NCI-H774 (cell line): ENCODE measurements at places on chromosomes 1 and 21.

DNA sequence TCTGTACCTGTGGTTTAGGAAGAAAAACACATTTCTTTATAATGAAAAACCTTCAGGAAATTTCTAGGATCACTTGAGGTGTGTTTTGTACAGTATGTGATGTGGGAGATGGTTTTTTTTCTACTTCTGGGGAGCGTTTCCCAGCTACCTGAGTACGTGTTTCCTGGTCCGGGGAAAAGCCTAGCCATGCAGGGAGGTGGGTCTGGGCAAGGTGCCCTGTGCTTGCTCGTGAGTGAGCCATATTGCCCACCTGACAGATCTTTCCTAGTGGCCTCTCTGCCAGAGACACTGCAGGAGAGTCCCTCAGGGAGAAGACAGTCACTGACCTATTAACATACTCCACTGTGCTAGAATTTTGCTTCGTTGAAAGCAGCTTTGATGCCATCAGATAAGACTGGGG is 41.3 kb downstream of the TRPM2 start:
- no peak for DNase-seq

- no peak for DNase-seq
Observed at GRCh38 chr1:14929547-14930246, 223.8 kb upstream of the TMEM51 start.

- no peak for DNase-seq
Observed at GRCh38 chr1:17875171-17875881, 120.2 kb downstream of the ACTL8 start.

DNA sequence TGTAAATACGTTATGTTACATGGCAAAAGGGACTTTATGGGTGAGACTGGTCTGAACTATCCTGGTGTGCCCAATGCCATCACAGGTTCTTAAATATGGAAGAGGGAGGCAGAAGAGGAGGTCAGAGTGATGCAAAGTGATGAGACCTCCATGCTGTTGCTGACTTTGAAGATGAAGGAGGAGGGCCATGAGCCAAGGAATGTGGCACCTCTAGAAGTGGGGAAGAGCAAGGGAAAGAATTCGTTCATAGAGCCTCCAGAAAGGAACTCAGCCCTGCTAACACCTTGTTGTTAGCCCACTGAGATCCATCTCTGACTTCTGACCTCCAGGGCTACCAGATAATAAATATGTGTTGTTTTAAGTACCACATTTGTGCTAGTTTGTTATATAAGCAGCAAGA is 462.0 kb downstream of the RPS6KC1 start:
- no peak for DNase-seq

DNA sequence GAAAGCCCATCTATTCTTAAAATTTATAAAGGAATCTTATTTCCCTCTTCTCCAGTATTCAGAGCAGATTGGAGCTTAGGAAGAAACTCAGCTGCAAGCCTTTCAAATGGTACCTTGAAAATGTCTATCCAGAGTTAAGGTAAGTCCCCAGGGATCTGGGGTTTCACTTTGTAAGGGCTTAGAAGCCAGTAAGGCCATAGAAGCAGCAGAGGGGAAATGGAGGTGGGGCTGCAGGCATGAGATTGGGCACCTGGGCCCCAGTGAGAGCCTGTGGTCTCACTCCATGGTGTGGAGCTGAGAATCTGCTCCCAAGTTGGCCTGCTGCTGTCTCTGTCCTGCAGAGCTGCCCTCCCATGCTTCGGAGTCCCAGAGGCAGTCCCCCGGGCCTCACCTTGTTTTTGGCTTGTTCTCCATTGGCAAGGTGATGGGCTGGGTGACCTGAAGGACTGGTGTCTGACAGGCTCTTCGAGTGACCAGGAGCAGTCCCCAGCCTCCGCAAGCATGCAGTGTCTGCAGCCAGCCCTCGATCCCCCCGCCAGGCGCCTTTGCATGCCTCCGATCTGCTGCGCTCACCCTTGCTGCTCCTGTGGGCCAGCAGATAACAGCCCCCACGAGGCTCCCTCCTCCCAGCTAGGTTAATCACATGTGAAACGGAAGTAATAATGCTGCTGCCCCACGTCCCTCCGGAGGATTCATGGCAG is 163.1 kb downstream of the PGBD5 start:
- no peak for DNase-seq

- DNase-seq = no peak
Observed at GRCh38 chr1:47013293-47013692, 10.2 kb upstream of the CYP4X1 start.

DNA sequence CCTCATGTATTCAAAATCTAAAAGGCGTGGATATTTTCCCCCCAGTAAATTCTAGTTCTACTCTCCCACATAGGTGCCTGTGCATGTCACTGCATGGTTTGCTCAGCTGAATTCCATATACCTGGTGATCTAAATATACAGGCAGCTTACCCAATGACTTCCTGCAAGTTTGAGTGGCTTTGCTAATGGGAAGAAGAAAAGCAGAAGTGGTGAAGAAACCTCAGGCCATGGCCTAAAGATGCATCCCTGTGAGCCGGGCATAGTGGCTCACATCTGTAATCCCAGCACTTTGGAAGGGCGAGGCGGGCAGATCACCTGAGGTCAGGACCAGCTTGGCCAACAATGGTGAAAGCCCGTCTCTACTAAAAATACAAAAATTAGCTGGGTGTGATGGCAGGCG is 11.5 kb downstream of the SLC44A3 start:
- no peak for DNase-seq

DNA sequence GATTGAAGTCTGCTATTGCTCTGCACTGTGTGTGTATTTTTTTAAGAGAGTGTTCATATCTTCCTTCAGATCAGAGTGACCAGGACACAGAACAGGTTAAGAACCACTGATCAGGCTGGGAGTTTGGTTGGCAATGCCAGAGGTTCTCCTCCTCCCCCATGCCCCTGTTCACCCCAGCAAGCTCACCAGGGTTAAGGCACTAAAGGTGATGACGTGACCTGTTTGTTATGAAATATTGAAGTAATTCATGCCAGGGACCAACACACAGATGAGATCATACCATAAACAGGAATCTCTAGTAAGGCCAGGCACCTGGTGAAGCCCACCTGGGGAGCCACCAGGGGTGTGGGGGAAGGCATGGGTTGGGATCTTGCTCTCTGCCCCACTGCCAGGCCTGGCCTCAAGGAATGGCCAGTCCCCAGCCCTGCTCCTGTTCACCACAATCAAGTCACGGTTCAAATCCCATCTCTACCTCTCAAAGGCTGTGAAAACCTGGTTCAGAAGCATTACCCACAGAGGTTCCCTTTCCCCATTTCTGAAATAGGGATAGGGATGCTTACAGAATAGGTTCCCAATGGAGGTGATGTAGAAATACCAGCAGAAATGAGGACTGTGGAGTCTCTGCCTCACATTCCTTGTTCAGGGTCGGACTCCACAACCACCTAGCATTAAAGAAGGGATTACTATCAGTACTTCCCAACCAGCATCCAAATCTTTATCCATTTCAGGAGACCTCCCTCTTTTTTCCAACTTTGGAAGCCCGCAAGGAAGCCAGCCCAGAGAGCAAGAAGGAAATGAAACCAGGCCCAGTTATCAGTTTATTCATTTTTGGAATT is 2.4 kb downstream of the ID3 start:
- DNase-seq = no peak

DNA sequence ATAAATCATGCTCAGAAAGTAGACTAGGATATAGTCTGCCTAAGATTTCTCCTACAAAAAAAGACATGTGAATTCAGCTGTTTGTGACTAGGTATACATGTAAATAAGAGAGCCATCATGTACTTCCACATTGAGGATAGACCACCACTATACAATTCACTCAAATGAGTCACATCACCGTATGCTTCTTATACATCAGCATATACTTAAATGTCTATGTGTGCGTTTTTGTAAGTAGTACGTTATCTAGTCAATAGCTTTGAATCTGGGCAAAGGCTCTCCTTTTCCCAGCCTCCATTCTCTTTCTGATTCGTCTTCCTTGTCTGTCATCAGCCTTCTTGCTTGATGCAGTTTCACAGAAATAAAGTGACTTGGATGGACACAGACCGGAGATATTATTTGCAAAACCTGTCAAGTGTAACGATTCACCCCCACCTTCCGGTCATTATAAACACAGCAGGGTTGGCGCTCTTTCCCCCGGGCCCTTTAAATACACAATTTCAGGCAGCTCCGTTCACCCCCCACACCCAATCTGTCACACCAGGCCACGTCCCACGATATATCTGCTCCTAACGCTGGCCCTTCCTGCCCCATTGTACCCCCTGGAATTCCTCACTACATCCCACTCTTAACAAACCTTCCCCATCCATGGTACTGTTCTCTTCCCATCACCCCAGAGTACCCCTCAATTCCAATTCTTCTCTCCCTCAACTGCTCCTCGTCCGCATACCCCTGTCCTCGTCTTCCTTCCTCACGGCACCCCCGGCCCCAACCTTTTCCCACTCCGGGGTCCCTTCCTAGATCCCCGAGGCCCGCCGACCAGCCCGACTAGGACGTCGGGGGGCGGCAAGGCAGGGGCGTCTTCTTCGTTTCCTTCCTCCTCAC is 636 bp downstream of the VAMP4 start:
- DNase-seq = peak; percentile 9

- no peak for DNase-seq
Observed at GRCh38 chr1:175268720-175269119, 76.1 kb upstream of the KIAA0040 start.

DNA sequence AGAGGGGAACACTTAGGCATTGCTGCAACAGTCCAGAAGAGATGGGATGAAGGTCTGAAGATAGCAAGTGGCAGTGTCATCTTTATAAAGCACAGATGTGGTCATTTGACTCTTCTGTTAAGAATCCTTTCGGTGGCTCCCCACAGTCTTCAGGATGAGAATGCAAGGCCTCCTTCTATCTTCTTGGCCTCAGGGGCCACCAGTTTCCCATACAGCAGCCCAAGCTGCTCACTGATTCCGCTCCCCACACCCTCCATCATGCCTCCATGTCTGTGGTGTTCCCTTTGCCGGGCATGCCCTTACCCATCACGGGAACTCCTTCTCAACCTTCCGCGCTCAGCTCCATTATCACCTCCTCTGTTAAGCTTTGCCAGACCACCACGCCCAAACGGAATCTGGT is 16.1 kb upstream of the MFSD2A start:
- DNase-seq = no peak

GRCh38 chr1:218585511-218586184 is 240.5 kb downstream of the TGFB2 start:
- no peak for DNase-seq

DNA sequence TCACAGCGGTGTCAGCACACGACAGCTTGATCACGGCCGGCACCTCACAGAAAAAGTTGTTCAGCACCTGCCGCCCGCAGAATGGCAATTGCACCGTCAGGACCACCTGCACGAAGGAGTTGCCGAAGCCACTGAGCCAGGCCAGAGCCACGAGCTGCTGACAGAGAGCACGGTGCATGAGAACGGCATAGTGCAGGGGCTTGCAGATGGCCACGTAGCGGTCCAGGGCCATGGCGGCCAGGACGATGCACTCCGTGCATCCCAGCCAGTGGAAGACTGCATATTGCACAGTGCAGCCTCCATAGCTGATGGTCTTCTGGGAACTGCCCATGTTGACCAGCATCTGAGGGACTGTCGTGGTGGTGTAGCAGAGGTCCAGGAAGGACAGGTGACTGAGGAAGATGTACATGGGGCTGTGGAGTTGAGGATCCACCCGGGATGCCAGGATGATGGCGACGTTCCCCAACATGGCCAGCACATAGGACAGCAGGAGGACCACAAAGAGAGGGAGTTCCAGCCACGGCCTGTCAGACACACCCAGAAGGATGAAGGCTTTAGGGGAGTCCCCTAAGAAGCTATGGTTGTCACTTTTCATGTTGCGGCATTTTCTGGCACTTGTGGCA is 6.4 kb downstream of the OR2B11 start:
- DNase-seq = no peak

GRCh38 chr1:95548211-95548610 is 314.2 kb downstream of the RWDD3 start:
- no peak for DNase-seq

- DNase-seq = no peak
Observed at GRCh38 chr1:39148942-39149341, 55.6 kb upstream of the MACF1 start.

DNA sequence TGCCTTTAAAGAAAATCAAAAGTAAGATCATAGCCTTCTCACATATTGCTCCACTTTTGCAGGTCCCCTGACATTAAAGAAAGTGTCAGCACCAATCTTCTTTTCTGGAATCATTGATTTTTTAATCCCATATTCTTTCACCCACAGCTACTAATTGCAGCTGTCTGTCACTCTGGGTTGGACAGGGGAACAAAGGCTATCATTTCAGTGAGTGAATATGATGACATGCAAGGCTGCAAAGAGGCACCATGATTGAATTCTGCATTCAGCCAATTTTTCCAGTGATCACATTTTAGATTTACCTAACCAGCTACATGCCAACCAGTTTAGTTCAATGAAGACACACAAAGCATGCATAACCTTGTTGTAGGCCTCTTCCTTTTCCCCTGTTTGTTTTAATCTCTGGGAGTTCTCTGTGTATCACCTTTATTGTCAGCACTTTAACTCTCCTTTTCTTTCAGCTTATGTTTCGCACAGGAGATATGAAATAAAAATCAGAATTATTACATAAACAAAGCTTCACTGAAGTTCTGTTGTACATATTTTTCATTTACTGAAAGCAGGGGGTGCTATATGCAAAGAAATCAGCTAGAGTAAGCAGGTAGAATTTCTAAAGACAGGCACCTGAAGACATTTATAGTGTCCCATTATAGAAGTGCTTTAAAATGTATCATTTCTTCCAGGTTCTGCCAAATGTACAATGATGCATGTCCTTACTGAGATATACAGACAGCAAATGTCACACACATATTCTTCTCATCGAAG is 584.8 kb downstream of the PLA2G4A start:
- DNase-seq = no peak

GRCh38 chr1:234218078-234218477 is 155.2 kb upstream of the COA6 start:
- no peak for DNase-seq

DNA sequence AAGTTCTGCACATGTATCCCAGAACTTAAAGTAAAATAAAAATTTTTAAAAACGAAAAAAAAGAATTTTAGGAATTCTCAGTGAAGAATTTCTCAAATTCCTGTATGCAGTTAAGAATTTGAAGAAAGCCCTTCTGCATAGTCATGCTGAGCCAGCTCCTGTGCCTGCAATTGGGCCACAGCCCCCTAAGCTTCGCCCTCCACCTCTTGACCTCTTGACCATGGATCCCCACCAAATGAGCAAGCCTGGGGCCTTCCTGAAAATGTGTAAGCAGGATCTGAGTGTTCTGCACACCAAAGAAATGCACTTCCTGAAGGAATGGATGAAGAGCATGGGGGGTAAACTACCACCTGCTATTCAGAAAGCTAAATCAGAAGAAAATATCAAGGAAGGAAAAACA is 52.0 kb downstream of the NBPF6 start:
- no peak for DNase-seq
